Stimulated activated CD8-positive, alpha-beta memory T cell treated with anti-CD3 and anti-CD28 coated beads, Interleukin-4, amount 100 ng/mL, for 1 hour (primary cell): ENCODE measurements at places on chromosomes 5 and 9.

- no peak for DNase-seq
Observed at GRCh38 chr5:119400245-119400644, 44.4 kb downstream of the TNFAIP8 start.

DNA sequence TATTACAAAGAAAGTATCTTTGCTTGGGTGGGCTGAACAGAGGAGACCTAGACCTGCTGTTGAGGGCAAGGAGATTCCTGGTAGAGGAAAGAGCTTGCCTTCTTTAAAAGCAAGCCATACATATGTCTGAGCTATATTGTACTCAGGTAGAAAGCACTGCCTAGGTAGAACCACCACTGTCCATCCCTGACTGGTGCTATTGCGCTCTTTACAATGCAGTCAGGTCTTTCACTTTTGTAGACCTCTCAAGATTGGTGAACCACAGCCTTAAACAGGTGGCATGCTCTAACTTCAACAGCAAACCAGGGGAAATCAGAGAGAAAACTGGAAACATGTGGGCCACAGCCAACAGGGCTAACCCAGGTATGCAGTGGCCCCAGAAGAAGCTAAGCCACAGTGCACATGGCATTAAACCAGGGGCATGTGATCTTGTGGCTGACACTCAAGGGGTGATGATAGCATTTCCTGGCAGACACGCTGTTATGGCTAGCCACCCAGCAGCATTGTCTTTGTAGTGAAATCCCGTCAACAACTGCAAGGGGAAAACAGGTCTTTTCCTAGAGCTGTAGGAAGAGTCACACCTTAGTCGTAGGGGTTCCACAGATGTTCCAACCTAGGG, 253.9 kb upstream of the PCSK5 start:
- no peak for DNase-seq

GRCh38 chr9:13149454-13149853, 130.0 kb downstream of the MPDZ start:
- no peak for DNase-seq

- no peak for DNase-seq
Observed at GRCh38 chr5:139949710-139950109, 93.4 kb downstream of the NRG2 start.

DNA sequence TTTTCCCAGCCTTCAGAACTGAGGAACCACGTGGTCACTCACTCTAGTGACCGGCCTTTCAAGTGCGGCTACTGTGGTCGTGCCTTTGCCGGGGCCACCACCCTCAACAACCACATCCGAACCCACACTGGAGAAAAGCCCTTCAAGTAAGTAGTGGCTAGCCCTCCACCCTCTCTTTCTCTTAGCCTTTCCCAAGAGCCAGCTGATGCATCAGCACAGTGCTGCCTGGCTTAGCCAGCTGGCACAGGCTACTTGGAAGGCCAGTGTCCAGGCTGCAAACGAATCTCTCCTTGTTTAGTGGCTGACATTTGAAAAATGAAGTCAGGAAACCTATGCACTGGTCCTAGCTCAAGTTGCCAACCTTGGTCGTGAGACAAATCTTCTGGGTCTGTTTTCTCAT, 91.1 kb downstream of the PRDM6 start:
- no peak for DNase-seq

- no peak for DNase-seq
Observed at GRCh38 chr5:67319935-67320725, 123.5 kb upstream of the CD180 start.

DNA sequence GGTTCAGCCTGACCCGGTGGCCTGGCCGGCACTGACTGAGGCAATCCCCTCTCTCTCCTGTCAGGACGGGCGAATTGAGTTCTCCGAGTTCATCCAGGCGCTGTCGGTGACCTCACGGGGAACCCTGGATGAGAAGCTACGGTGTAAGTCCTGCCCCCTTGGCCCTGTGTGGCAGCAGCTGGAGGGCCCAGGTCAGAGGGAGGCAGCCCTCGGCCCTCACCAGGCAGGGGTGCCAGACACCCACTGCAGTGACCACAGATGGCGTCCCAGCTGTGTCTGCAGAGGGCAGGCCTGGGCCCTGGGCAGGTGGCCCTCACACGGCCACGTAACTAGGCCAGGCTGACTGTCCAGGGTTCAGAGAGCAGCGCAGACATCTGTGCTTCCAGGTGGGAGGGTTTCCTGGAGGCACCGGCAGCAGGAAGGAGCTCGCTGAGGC, 45.9 kb upstream of the HMCN2 start:
- no peak for DNase-seq

GRCh38 chr5:78353520-78353919, 6.9 kb upstream of the SCAMP1 start:
- no peak for DNase-seq

- no peak for DNase-seq
Observed at GRCh38 chr5:129438322-129438721, 21.8 kb upstream of the ADAMTS19 start.

DNA sequence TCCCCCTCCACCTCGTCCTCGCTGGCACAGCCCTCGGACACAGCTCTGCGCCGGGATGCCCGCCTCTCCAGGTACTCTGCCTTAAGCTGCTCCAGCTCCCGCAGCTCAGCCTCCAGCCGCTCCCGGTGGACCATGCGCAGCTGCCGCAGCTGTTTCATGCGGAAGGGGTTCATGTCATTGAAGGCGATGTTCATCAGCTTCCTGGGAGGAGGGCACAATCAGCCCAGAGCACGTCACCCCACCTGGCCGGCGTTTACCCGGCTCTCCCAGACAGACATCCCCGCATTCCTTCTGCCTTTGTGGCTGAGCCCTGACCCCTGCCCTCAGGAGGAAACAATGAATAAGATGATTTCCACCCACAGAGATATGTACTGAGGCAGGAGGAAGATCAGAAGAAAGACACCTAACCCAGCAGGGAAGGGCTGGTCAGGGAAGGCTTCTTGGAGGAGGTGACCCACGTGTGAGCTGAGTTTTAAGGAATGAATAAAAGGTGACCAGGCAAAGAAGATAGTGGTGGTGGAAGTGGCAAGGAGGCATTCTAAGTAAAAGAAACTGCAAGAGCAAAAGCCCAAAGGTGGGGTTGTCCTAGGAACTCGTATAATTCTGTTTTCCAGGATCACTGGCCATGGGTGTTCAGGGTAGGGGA, 7.1 kb upstream of the CORO2A start:
- no peak for DNase-seq

GRCh38 chr9:70902692-70903131, 218.7 kb downstream of the TRPM3 start:
- DNase-seq = no peak

DNA sequence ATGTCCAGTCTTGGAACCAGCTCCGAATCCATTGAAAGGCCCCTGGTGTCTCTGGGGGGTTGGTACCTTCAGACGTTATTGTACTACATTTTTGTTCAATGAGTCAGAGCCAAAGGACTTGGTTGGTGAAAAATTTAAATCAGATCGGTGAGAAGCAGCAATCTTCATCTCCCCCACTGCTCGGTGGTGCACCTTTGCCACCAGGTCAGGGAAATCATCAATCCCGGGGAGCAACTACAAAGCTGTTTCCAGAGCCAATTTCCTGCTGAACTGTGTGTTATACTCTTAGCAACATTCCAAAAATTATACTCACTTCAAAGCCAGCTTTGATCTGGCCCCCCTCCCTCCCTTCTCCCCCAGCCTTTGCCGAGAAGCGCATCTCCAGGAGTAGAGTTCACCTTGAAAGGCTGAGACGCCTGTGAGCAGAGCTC, 375.2 kb upstream of the WWC1 start:
- DNase-seq = no peak

DNA sequence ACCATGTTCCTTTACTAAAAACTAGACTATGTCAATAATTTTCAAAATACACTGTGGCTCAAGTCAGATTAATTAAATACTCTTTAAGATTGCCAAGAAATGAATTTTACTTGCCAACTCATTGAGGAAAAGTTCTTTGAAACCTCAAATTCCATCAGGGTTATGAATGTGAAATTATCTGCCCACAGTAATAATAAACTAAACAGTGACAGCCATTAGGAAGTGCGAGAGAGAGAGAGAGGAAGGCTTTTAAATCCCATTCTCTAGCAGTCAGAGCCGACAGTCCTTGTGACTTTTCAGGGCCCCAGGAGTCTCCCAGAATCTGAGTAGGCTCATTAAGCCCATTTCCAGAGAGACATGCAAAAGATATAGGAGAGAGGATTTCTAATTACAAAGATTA, 236.1 kb downstream of the MARCHF11 start:
- DNase-seq = no peak

GRCh38 chr5:142587354-142587965, 98.4 kb downstream of the FGF1 start:
- DNase-seq = no peak

GRCh38 chr9:2907411-2907810, 63.5 kb upstream of the PUM3 start:
- DNase-seq = no peak

DNA sequence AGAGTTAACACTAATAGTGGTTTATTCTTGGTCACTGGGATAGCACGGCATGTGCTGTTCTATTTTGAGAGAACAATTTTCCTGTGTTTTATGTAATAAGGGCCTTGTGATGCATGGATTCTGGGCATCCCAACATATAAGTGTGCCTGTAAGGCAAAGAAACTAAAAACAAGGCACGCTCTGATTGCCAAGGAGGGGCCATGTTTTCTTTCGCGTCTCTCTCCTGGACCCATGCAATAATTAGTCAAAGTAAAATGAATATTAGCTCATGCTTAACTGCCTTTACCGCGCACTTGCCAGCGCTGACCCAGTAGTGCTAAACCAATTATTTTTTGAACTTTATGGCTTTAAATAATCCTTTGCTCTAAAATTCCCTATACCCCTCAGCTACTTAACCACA, 140.9 kb downstream of the PSAT1 start:
- DNase-seq = no peak

GRCh38 chr5:132688536-132689339, 14.9 kb downstream of the IL4 start:
- DNase-seq = no peak

DNA sequence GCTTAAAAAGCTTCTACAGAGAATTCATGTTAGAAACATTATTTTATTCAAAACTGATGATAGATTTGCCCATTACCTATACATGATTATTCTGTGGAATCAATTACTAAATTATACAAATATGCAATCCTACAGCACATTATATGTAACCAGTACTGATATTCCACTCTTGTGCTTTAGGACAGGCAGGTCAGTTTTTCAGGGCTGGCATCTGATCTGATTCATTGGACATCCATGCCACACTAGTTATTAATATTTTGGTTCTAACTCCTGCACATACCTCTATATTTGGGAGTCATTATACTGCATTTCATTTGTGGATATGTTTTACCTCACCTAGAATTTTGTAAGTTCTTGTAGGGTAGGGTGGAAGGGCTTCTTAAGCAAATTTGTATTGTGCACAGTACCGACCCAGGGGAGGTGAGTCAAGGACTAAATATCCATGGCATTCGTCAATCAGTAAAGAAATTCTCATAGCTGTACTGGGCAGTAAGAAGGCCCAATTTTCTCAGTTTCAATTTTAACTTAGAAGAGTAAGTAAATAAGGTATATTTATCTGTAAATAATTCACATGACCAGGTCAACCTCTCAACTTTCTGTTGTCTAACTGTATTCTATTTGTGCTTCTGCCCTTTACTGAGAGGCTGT, 33.5 kb downstream of the ELOVL7 start:
- DNase-seq = no peak

- no peak for DNase-seq
Observed at GRCh38 chr5:62977661-62978060, 399.0 kb downstream of the LRRC70 start.

GRCh38 chr5:177393990-177394389, 6.5 kb downstream of the PFN3 start:
- no peak for DNase-seq

DNA sequence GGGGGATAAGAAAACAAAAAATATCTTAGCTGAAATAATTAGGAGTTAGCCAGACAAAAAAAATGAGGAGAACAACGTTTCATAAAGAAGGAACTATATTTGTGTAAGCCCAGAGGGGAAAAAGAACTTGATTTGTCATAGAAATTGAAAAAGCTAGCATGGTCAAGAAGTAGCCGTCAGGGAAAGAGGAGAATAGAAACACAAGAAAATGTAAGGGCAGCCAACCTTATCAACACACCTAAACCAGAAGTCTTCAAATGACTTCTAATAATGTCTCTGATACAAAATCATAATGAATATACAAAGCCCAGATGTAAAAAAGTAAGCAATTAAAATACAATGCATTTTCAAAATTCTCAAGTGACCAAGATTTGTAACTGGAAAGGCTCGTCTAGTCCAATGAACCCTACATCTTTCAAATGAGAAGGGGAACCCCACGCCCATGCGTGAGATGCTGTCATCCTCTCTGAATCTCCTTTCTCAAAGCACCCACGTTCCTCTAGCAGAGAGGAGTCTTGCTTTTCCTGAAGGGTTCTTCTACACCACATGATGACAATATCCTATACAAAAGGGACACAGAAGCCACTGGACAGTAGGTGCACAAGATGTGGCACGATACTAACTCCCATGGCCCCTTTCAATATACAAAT, 103.7 kb downstream of the ARL15 start:
- no peak for DNase-seq

GRCh38 chr5:135571902-135572301, 6.9 kb downstream of the CXCL14 start:
- no peak for DNase-seq

DNA sequence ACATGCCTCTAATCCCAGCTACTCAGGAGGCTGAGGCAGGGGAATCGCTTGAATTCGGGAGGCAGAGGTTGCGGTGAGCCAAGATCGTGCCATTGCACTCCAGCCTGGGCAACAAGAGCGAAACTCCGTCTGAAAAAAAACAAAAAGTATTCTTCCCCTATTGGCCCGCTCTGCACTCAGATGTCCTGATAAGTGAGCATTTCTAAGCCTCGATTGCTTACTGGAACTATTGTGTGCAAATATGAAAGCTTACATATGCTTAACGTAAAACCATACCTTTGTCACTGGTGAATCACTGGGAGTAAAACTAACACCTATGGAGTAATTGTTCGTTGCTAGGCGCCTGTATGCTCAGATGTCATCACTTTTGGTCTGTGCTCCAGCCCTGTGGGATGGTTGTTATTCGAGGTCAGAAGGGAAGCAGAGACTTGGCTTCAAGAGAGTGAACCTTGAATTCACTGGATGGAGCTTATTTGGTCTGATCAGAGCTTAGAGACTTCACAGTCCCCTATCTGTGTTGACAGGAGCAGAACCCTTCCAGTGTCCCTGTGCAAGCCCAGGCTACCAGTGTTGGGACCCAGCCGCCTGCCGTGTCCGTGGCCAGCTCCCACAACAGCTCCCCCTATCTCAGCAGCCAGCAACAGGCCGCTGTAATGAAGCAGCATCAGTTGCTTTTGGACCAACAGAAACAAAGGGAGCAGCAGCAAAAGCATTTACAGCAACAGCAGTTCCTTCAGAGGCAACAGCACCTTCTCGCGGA, 25.3 kb upstream of the LTC4S start:
- no peak for DNase-seq

DNA sequence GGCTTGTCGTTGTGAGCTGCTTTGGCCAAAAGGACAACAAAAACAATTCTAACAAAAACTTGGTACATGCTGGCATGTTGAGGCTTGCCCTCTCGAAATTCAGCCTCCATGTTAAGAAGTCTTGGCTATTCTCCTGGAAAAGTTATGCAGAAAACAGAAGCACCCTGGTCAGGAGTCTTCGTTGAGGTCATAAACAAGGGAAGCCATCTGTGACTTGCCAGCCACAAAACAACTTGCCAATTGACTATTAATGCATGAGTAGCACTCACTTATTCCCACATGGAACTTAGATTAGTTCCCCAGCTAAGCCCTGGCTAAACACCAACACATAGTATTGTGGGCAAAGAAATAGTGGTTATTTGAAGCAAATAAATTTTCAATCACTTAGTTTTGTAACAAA, 521.0 kb upstream of the CHD1 start:
- no peak for DNase-seq

GRCh38 chr9:85118990-85119755, 449.6 kb downstream of the NTRK2 start:
- no peak for DNase-seq
